ENCODE measurements at places on chromosomes 5 and 9.

DNA sequence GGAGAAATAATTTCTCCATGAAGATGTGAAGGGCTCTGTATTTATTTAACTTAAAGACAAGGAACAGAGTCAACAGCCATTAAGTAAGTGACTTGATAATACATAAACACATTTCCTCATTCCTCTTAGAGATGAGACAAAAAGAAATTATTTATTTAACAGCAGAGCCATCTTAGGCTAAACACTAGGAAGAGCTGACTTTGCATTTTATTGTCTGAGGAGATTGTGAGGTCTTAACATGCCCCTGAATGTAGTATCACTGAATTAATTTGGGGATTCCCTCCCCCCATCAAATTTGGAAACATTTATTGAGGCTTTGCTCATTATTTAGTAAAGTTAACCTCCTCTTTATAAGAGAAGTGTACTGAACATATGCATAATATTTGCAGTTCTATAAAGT is 35.2 kb downstream of the TAS2R1 start:
- DNase-seq: no peak

DNA sequence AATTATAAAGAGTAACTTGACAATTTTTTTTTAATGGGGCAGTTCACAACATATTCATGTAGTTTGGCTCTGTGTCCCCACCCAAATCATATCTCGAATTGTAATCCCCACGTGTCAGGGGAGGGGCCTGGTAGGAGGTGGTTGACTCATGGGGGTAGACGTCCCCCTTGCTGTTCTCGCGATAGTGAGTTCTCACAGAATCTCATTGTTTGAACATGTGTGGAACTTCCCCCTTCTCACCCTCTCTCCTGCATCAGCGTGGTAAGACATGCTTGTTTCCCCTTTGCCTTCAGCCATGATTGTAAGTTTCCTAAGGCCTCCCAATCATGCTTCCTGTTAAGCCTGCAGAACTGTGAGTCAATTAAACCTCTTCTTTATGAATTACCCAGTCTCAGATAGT is 40.7 kb downstream of the FBXW11 start:
- DNase-seq: peak; percentile 13

GRCh38 chr5:80094236-80094738 is 59.1 kb downstream of the THBS4 start:
- DNase-seq: no peak

- no peak for DNase-seq
Measured at GRCh38 chr9:82421498-82421897, 432.9 kb downstream of the SPATA31D1 start.

DNA sequence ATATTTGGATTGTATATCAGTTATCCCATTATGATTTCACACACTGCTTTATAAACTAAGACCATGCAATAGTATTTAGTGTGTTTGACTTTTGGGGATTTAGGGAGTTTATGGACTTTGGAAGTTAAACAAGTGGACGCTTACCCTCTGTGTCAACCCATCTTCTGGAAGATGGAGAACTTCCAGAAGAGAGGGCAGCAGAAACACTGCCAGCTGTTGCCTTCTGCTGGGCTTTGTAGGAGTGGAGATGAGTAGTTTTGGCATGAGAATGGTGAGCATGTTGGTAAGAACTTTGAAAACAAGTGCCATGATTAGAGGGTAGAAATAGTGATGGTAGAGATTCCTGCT is 2.2 kb downstream of the DNAJC25 start:
- DNase-seq: no peak

DNA sequence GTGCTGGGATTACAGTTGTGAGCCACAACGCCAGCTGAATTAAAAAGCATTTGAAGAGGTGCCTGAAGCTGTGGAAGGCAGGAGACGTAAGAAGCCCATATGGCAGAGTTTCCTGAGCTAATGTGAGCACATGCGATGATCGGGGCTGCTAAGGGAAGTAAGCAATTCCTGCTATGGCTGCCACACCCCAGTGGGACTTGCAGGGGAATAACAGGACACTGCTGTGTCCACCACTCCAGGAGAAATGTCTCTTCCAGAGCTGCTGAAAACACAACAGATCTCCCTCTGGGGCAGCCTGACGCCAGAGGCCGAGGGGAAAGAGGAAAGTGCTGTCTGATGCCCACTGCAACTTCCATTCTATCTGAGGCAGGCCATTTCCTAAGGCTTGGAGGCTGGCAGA is 46.2 kb upstream of the ANKRD55 start:
- no peak for DNase-seq

DNA sequence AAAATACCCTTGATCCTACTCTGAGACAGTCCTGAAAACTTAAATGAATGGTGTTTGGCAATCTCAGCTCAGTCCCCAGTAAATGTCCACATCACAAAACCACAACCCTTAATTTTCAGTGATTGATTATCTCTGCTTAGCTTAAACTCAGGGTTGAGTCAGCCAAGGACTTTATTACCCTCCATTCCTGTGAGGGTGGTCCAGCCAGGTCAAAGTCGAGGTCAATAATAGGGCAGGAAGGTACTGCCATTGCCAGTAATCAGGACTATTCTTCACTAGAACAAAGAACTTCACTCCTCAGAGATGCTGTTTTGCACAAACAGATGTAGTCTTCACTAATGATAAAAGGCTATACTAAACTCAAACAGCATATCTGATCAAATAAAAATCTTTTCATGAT is 499.4 kb downstream of the ISL1 start:
- DNase-seq: no peak

DNA sequence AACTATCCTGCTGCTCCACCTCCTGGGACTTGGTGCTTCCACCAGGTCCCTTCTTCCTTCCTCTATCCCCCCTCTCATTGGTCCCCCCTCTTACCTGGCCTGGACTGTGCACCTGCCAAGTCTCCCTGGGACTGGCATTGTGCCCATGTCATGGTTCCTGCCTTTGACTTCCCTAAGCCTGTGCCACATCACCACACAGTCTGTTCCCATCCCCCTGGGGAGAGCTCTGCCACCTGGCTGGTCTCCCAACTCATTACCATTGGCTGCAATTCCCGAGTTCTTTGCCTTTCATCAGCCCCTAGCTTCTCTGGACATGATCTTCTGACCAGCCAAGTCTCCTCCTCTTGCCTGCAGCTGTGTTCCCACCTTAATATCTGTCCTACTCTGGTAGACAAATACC is 180.3 kb downstream of the SREK1 start:
- DNase-seq: no peak

GRCh38 chr5:57501414-57502201 is 19.0 kb upstream of the ACTBL2 start:
- no peak for DNase-seq

GRCh38 chr5:157477814-157478494 is 17.9 kb downstream of the NIPAL4 start:
- no peak for DNase-seq

DNA sequence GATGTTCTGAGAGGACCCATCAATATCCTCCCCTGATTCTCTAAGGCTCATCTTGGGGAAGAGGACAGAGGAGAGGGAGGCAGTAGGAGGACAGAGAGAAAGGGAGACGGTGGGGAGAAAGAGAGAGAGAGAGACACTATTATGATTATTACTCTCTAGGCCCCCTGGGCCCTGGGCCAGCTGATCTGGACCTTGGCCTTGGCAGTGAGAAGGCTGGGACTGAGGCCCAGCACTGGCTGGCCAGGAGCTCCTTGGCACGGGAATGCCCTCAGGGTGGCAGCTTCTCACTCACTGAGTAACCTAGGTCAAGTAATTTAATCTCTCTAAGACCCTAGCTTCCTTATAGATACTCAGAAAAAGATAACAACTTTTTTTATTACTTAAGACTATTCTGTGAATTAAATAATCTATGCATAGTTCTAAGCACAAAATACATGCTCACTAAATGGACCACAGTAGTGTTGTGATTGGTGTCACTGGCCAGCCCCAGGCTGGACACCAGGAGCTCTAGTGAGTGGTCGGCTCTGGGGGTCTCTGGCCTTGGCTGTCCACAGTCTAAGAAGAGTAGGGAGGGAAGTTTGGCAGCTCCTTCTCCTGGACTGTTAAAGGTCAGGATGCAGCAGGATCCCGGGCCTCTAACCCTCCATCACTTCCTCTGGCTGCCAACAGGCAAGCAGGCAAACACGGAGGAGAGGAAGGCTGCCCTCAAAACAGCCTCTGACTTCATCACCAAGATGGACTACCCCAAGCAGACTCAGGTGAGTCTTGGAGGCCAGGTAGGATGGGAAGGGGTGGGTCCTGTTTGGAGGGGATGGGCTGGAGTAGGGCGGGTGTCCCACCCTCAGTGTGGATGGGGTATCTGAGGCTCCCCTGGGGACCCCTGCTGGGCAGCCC is 50.0 kb downstream of the GSN start:
- no peak for DNase-seq

DNA sequence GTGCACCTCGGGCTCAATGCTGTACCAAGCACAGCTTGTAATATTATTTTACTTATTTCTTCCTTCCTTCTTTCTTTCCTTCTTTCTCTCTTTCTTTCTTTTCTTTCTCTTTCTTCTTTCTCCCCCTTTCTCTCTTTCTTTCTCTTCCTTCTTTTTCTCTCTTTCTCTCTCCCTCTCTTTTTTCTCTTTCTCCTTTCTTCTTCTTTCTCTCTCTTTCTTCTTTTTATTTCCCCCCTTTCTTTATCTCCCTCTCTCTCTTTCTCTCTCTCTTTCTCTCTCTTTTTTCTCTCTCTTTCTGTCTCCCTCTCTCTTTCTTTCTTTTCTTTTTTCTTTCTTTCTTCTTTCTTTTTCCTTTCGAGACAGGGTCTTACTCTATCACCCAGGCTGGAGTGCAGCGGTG is 32.7 kb upstream of the GNE start:
- no peak for DNase-seq

DNA sequence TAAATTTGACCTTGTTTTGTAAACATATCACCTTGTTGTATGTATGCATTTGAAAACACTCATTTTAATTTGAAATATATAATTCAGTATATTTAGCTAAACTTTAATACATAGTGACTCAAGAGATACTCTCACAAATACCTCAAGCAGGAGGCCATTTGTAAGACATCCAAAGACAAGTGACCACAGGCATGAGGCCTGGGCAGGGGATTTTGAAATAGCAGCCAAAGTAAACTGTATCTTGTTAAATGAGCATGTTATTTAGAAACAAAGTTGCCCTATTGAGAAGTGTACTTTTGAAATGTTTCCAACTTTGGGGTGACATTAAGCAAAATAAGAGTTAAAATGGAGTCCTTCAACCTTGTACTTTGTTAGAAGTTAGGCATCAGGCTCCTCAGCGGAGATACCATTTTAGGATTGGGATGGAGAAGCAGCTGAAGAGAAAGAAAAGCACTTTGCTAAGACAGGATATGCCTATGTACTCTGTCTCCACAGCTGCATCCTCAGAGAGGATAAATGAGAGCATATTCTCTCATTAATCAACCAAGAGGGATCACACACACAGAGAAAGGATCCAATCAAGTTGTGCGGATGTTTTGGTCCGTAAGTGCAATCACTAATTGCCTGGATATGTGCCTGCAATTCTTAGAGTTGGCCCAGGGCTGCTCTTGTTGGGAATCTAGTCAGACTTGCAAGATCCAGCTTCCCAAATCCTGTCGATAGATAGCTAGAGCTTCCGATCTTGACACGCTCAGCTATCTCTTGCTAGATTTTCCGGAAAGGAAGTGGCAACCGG is 157.5 kb upstream of the HAPLN1 start:
- no peak for DNase-seq

DNA sequence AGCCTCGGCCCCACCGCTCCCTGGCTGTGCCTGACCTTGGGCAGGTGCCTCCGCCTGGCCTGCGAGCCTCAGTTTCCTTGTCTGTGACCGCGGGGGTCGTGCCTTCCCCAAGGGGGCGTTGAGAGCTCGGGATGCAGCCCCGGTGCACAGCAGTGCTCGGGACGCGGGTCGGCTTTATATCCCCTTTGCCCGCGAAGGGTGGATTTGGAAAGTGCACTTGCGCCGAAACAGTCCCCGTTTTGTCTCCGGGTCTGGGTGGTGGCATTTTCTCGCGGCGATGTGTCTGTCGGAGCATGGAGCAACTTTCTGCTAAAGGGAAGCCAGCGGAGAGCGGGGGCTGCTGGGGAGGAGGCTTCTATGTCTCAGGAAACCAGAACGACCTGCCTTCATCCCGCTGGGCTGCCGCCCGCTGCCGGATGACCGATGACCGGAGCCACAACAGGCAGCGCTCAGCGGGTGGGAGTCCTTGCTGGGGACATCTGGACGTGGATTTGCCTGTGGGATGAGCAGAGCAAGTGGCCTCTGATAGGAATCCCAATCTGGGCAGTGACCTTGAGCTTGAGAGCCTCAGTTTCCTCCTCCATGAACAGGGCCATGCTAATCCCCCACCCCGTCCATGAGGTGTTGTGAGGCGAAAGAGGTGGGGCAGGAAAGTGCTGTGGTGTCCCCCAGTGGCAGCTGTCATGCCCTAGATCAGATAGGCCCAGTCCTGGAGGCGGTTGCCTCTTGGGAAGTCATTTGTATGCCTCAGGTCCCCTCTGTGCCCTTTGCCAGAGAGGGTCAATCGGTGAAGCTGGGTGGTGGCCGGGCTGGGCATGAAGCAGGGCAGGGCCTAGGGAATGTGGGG is 651 bp downstream of the HRH2 start:
- peak; percentile 21 for DNase-seq

- no peak for DNase-seq
Measured at GRCh38 chr9:34508951-34509350, 13.8 kb downstream of the ENHO start.

DNA sequence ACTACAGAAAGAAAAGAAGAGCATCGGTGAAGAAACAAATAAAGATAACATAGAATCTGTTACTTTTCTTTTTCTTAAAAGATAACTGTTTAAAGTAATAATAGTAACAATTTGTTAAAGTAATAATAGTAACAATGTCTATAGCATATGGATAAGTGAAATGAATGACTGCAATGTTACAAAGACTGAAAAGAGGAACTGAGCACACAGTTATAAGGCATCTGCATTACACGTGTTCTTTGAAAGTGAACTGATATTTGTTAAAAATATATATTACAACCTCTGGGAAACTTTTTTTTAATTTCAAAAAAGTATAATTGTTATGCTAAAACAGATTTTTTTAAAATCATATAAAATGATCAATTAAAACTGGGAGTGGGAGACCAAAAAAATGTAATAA is 88.4 kb upstream of the FST start:
- no peak for DNase-seq

- DNase-seq: no peak
Measured at GRCh38 chr5:55176176-55176818, 3.3 kb upstream of the CDC20B start.

- no peak for DNase-seq
Measured at GRCh38 chr9:98552331-98552730, 156.4 kb downstream of the GABBR2 start.

DNA sequence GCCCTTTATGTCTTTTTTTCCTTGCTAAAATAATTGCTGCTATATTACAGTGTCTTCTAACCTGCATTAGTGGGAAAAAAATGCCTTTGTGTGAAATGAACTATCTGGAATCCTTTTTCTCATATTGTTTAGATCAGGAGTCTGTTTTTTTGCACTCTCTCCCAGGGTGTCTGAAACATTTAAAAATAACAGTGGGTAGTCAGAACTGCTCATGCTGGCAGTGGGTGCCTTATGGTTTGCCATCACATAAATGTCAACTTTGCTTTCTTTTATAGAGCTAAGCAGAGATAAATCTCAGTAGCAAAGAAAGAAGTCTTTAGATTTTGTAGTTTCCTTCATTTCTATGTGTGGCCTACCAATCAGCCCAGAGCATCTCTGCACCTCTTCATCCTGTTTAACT is 347.8 kb upstream of the RGMB start:
- DNase-seq: no peak

GRCh38 chr9:4771788-4772187 is 21.0 kb upstream of the RCL1 start:
- DNase-seq: no peak

All from CD4-positive, alpha-beta T cell treated with Interleukin-21 for 1 hour (primary cell).